NCI-H510A treated with DMSO at 0.1 percent for 48 hours (cell line): ENCODE measurements at places on chromosomes 1 and 21.

GRCh38 chr1:19455353-19455752 is 30.0 kb downstream of the CAPZB start:
- no peak for DNase-seq

- peak; percentile 51 for DNase-seq
Observed at GRCh38 chr1:226737819-226738420, 1.2 kb downstream of the ITPKB start.

DNA sequence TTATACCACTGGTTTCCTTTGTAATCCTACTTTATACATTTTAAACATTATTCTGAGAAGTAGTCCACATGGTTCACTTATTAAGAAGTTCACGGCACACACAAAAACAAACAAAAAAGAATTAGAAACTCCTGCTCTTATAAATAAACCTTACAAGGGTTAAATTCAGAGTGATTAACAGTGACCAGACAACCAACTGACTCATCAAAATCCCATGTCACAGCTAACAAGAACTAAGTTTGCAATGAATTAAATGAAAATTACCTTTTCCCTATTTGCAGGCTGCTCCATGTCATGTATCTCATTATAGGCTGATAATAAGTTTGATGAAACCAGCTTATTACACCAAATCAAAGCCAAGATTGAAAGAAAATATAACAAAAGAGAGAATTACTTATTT is 77.5 kb downstream of the PUM1 start:
- no peak for DNase-seq

- DNase-seq = no peak
Observed at GRCh38 chr1:41051022-41051421, 29.5 kb upstream of the SLFNL1 start.

DNA sequence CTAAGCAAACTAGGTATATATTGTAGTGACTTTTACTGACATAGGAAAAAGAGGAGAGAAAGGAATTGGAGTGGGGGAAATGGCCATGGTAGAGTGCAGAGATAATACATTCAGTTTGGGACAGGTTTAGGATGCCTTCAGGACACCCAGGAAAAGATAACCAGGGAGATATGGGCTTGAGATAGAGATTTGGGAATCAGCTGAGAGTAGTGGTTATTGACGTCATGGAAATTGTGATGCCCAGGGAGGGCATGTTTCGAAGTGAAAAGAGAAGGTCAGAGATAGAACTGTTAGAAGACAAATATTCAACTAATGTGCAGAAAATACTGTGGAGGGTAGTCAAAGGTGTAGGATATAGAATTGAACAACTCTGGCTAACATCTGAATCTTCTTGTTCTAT is 40.6 kb downstream of the CAMSAP2 start:
- DNase-seq = no peak

GRCh38 chr1:22408230-22408629 is 43.4 kb upstream of the ZBTB40 start:
- DNase-seq = no peak

DNA sequence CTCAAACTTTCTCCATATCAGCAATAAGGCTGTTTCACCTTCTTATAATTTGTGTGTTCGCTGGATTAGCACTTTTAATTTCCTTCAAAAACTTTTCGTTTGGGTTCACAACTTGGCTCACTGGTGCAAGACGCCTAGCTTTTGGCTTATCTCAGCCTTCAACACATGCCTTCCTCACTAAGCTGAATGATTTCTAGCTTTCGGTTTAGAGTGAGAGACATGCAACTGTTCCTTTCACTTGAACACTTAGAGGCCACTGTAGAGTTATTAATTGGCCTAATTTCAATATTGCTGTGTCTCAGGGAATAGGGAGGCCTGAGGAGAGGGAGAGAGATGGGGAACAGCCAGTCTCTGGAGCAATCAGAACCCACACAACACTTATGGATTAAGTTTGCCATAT is 41.2 kb upstream of the IFNLR1 start:
- no peak for DNase-seq

DNA sequence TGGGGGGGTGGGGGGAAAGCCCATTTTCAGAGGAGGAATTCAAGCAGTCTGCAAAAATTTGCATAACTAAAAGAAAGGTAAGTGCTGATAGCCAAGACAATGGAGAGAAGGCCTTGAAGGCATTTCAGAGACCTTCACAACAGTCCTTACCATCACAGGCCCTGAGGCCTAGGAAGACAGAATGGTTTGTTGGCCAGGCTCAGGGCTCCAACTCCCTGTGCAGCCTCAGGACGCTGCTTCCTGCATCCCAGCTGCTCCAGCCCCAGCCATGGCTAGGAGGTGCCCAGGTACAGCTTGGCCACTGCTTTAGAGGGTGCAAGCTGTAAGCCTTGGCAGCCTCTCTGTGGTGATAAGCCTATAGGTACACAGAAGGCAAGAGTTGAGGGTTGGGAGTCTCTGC is 571.6 kb downstream of the MATN1 start:
- DNase-seq = no peak

- no peak for DNase-seq
Observed at GRCh38 chr1:216688127-216688657, 35.0 kb downstream of the ESRRG start.

- DNase-seq = no peak
Observed at GRCh38 chr1:235279694-235280093, 48.3 kb downstream of the ARID4B start.

- no peak for DNase-seq
Observed at GRCh38 chr1:173484276-173484675, 7.1 kb downstream of the PRDX6 start.

DNA sequence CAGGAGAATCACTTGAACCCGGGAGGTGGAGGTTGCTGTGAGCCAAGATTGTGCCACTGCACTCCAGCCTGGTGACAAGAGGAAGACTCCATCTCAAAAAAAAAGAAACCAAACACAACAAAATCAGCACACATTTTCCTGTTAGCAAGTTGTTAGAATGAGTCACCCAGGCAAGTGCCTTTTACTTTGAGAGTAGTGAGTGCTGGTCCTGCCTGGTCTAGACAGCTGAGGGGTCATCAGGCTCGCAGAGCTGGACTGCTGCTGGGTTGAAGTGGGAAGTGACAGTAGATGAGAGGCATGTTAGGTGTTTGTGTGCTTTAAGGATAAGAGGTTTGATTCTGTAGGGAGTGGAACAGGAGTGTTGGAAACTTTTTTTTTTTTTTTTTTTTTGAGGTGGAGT is 31.9 kb downstream of the GNPAT start:
- DNase-seq = peak; percentile 28

DNA sequence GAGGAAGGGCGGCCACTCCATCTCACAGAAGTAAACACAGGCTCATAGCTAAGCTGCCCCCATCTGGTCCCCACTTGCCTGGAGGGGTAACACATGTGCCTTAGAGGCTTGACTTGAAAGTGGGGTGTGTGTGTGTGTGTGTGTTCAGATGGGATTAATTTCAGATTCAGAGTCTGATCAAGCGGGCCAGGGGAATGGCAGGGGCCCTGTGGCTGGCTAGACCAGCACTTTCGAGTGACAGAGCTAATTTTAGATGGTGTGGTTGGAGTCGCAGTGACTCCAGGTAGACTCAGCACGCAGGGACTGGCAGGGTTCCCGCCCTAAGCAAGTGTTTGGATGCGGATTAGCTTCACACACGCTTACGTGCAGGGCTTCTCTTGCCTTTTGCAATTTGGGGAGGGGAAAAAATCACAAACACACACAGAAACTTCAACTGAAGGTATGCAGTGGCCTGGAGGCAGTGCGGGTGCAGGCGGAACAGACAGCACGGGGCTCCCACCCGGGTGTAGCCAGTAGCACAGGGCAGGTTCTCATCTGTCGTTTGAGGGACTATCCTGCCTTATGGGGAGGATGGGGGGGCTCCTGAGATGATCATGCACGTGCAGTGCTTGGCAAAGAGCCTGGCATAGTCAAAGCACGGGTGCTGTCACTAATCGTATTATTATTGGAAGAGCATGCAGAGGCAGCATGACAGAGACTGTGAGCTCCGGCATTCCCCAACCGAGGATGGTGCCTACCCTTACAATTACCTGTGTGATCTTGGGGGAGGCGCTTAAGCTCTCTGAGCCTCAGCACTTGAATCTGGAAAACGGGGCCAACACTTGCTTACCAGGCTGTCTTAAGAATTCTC is 1.3 kb downstream of the EDN2 start:
- no peak for DNase-seq

GRCh38 chr1:225950905-225951497 is 10.0 kb upstream of the LEFTY2 start:
- no peak for DNase-seq

- DNase-seq = no peak
Observed at GRCh38 chr1:179090522-179090921, 8.7 kb downstream of the TOR3A start.

DNA sequence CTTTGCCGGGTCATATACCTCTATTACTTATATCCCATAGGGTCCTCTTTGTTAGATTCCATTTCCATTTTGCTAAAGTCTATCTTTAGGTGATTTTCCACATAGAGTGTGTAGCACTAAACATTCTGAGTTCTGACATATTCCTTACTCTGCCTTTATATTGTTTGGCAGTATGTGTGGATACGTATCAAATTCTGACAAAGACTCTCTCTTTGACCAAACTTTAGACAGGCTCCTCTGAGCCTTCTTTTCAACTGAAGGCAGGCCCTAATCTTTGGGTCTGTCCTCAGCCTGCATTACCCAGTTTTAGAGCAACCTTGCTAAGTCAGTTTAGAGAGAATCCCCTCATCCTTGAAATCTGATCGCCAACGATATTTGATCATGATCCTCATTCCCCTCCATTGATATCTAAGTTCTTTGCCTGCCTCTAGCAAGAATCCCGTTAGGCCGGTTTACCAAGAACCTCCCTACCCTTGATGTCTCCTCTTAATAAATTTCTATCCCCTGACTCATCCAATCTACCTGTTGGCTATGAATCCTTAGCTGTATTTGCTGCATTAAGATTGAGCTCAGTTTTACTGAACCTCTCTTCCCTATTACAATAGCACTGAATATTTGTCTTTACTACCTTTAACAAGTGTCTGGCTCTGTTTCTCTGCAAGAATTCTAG is 10.4 kb upstream of the PPT1 start:
- peak; percentile 99 for DNase-seq

DNA sequence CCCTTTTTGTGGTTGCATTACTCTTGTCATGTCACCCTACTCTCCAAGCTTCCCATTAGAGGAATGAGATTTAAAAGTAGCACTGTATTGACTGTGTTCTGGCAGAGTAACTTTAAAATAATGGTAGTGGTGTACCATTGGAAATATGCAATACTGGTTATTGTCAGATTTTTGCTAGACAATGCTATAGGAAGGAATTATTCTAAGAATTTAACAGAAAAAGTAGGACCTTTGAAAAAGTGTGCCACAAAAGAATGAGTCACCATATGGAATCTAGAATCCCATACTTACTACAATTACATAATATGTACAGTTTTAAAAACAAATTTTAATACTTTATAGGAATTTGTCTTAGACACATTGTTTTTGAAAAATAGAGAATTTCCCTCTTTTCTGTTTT is 13.8 kb downstream of the MIER1 start:
- DNase-seq = no peak

GRCh38 chr1:178183796-178184195 is 89.9 kb downstream of the RASAL2 start:
- DNase-seq = no peak

DNA sequence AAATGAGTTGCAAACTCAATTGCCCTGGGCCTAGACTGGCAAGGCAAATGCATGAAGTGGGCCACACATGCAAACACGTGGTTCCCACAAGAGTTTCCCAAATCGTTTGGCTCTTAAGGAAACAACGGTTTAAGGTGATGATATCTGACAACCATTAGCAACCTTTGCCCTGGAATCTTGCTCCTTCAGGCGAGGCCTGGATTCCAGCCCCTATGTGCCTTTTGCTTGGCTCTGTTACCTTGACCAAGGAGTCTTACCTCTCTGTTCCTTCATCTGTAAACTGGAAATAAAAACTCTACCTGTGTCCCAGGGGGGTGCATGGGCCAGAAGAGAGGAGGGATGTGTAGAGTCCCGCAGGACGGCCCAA is 72.1 kb upstream of the CASZ1 start:
- DNase-seq = no peak

GRCh38 chr1:100151679-100152078 is 18.7 kb downstream of the TRMT13 start:
- no peak for DNase-seq

- no peak for DNase-seq
Observed at GRCh38 chr1:225595974-225596551, 56.9 kb downstream of the ENAH start.

DNA sequence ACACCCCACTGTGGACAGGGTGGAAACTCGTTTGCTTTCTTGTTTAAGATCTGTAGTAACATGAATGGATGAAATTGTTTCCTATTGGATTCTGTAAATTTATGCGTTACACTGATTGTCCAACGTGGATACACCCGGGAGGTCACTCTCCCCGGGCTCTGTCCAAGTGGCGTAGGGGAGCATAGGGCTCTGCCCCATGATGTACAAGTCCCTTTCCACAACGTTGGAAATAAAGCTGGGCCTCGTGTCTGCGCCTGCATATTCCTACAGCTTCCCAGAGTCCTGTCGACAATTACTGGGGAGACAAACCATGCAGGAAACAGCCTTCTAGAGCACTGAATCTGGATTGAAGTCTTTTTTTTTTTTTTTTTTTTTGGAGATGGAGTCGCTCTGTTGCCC is 1.4 kb downstream of the RCC1 start:
- DNase-seq = no peak
